ENCODE measurements at places on chromosomes 13 and 19.
A peak's percentile ranks its signal among the peaks of the same experiment; 100 is the strongest.

- no peak for DNase-seq
Observed at GRCh38 chr19:38920602-38921419, 8.8 kb upstream of the CCER2 start.

DNA sequence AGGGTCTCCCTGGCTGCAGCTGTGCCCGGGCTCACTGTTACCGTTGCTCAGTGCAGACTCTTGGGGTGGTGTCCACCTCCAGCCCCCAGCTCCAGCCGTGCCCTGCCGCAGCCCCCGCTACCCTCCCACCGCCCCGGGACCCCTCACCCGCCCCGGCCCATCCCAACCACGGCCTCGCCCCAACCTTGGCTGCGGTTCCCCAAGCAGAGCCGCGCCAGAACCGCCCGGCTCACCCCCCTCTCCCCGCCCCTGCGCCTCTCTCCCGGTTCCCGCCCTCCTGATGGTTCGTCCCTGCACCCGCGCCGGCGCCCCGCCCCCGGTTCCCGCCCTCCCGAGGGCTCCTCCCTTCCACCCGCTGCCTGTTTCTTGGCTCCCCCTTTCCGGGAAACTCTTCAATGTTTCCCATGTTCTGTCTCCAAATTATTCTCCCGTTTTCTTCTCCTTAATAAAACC is 40.3 kb downstream of the ANKRD10 start:
- peak; percentile 52 for DNase-seq

DNA sequence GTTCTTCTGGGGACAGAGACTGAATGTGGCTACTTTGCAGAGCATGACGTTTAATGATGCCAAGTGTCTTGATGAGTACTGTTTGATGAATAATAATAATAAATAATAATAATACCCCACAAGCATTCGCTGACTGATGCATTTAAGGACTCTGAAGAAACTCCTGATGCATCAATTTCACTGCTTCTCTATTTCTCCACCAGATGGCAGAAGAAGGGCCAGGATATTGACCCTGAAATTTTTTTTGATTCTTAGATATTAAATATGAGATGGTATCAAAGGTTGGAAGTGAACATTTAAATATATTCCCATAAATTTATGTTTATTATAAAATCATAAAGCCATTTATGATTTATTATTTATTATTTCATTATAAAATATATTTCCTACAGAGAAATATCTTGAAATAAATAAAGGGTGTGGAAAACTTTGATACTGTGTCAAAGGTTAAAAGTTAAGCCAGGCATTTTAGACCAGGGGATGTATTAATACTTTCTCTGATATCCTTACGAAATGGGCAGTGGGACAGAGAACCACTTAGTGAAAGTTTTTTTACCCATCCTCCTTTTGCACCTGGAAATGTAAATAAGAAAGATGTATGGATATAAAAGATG is 170.9 kb downstream of the LACC1 start:
- DNase-seq, result no peak

GRCh38 chr19:36060430-36060829 is 5.7 kb downstream of the WDR62 start:
- DNase-seq, result no peak

- peak; percentile 53 for DNase-seq
Observed at GRCh38 chr19:42184401-42184861, 33.0 kb downstream of the DEDD2 start.

DNA sequence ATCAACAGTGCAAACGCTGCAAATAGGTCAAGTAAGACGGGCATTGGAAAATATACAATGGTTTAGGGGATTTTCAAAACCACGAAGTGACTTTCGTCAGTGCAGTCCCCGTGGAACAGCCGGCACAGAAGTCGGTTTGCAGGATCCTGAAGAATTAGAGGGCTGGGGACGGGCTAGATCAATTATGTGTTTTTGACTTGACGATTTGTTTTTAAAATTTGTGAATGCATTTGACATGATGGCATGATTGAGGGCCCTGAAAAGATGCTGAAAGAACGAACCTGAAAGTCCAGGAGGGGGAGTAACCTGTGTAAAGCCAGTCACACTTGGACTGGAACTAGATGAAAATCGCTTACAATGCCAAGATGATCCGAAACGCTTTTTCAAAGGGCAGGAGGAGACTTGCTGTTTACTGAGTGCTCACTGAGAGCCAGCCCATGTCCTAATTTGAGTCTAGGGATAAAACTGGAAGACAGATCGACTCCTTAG is 8.9 kb upstream of the DGKH start:
- DNase-seq, result no peak

DNA sequence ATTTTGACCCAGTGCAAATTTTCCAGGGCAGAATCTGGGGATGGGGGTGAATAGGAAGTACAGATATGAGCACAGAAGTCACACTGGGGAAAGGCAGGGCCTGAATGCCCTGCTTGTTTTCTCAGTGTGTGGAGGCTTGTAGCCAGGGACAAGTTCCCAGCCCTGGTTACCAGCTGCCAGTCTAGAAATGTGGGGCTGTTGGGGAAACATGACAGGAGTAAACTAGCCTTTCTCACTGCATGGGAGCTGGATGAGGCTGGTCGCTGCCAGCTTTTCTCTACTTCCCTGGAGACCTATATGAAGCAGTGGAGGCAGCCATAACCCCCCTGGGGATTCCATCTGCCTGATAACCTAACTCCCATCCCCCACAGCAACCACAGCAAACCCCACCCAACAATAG is 2267.7 kb downstream of the PCDH9 start:
- DNase-seq, result no peak

DNA sequence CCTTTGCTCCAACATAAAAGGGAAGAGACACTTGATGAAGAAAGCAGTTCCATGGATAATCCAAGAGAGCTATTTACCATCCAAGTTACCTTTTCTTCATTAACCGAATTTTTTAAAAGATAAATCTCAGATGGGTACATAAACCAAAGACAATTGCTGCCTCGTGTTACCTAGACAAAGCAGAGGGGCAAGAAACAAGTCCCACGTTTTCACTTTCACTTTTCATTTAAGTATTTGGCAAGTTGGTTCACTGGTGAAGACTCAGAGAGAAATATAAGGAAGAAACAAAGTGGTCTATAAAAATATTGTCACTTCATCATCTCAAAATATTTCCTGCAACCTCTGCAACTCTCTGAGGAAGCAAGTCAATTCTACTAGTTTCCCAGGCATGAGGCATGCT is 446.1 kb downstream of the FGF14 start:
- DNase-seq, result no peak

DNA sequence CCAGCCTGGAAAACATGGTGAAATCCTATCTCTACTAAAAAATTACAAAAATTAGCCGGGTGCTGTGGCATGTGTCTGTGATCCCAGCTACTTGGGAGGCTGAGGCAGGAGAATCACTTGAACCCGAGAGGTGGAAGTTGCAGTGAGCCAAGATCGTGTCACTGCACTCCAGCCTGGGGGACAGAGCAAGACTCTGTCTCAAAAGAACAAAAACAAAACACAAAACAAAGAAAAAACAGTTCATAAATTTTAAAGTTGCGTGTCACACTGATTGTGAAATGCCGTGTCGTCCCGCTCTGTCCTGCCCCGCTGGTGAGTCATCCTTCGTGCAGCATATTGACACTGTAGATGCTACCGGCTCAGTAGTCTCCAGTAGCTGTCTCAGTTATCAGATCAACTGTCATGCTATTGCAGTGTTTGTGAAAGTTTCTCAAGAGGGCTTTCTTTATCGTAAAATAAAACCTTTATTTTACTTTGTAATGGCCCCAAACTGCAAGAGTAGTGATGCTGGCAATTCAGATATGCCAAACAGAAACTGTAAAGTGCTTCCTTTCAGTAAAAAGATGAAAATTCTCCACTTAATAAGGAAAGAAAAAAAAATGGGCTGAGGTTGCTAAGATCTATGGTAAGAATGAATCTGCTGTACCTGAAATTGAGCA is 36.4 kb upstream of the IGFL1 start:
- DNase-seq, result no peak

DNA sequence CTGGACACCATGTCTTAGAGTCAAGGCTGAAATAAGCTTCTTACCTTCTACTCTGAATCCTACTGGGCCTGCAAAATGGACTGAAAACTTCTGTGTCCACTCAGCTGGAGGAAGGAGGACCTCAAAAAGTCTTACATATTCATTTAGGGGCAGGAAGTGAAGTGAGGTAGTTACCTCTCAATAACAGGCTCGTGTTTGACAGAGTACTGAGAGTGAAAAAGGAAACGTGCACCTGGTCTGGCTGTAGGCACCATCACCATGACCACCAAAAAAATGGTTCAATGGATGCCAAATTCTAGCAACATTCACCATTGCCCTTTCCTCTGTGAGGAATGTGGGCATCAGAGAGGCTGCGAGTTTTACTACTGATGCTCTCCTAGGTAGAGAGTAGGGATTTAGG is 176.2 kb downstream of the RFC3 start:
- no peak for DNase-seq

All from NCI-H2029 treated with DMSO at 0.1 percent for 48 hours (cell line).